Stimulated activated CD8-positive, alpha-beta memory T cell treated with anti-CD3 and anti-CD28 coated beads, Interleukin-4, amount 100 ng/mL, for 1 hour (primary cell): ENCODE measurements at places on chromosomes 2 and 18.

- DNase-seq = no peak
Observed at GRCh38 chr2:217848351-217848957, 154.3 kb downstream of the TNS1 start.

- no peak for DNase-seq
Observed at GRCh38 chr18:3798032-3798431, 348.1 kb downstream of the TGIF1 start.

- DNase-seq = no peak
Observed at GRCh38 chr2:23390152-23390551, 5.2 kb downstream of the KLHL29 start.

DNA sequence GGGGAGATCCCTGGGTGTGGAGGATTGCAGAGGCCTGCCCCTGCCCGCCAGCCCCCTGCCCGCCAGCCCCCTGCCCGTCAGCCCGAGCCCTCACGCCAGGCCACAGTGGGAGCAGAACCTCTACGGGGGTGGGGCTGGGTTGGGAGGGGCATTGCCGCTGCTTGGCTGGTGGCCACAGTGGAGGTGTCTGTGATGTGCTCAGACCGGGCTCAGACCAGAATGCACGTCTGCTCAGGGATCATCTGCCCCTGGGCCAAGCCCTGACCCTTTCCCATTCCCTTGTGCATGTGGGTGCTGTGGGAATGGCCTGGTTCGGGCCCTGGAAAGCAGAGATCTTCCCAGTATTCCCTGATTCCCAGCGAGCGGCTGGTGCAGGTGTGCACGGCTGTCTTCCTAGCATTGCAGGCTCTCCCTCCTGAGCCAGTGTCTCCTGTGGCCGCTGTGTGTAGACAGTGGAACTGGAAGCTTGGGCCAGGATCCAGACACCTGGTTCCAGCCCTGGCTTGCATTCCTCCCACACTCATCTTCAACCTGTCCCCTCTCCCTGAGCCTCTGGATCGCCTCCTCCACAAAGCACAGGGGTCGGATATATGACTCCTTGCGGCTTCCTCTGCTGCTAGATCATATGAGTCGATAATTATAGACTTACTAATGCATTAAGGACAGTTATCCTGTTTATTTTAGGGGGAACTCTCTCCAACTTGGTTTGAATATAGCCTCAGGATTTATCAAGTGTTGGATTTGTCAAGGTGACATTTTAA is 161.6 kb downstream of the LDLRAD4 start:
- DNase-seq = no peak

DNA sequence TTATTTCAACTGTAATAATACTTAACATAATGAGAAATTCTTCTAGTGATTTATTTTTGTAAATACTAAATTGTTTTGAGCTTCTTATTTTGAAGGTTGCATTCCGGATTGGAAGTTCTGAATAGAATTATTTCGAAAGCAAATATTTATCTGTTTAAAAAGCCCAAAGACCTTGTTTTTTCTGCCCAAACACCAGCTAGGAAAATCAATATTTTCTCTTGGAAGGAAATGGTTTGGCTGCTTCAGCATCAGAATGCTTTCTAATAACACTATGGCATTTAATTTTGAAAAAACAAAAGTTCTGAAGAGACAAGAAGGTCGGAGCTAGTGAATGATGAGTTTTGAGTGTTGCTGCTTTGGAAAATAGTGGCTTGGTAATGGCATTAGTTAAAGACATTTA is 303.9 kb upstream of the KCNJ3 start:
- DNase-seq = no peak

DNA sequence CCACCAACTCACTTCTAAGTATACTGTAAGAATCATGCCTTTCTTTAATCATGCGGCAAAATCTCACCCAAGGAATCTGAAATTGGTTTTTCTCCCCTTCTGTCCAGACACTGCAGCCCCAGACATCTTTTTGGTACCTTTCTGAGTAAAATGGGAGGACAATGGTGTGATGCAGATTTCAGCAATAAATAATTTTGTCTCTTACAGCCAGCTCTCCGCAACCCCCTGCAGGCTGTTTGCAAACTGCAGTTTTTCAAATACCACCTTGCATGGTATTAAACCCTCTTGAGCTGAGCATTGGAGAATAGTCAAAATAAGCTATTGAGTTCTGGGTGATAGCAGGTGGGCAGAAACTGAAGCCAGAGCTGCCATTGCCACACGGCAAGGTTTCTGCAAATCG is 32.2 kb downstream of the GPR39 start:
- DNase-seq = no peak

GRCh38 chr2:205768341-205768740 is 86.0 kb downstream of the NRP2 start:
- no peak for DNase-seq

DNA sequence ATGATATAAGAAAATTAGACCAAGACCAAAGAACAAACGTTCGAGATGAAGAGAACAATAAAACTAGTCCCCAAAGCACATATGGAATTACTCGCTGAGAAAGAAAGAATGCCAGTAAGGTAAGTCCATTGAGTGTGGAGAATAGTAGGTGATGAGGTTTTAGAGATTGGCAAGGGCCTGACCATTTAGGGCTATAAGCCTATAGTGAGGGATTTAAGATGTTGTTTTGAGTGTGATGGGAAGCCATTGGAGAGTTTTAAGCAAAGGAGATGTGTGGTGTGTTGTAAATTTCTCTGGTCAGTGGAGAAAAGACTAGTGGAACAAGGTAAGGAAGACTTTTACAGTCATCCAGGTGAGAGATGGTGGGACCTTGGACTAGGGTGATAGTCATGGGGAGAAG is 151.1 kb downstream of the MCFD2 start:
- DNase-seq = no peak
